NCI-H748 treated with DMSO at 0.1 percent for 48 hours (cell line): ENCODE measurements at places on chromosomes 4 and X.
A peak's percentile ranks its signal among the peaks of the same experiment; 100 is the strongest.

DNA sequence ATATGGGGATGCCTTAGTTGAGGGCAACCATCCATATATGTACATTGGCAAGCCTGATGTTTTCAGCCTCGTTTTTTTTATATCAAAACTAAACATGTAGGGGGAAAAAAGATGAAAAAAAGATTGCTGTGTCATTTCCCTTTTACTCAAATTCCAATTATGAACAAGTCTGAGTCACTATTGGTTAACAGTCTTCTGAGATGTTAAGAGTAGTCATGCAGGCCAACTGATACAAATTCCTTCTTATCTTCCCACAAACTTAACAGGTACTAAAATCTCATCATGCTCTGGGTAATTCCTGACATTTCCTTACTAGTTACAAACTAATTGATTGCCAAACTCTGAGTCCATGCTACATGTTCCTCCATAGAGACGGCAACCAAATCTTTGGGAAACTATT is 222.1 kb downstream of the FRMPD4 start:
- DNase-seq: no peak

GRCh38 chrX:125287282-125287681 is 32.4 kb upstream of the TEX13C start:
- no peak for DNase-seq

GRCh38 chr4:67430989-67431388 is 114.3 kb downstream of the CENPC start:
- DNase-seq: no peak

DNA sequence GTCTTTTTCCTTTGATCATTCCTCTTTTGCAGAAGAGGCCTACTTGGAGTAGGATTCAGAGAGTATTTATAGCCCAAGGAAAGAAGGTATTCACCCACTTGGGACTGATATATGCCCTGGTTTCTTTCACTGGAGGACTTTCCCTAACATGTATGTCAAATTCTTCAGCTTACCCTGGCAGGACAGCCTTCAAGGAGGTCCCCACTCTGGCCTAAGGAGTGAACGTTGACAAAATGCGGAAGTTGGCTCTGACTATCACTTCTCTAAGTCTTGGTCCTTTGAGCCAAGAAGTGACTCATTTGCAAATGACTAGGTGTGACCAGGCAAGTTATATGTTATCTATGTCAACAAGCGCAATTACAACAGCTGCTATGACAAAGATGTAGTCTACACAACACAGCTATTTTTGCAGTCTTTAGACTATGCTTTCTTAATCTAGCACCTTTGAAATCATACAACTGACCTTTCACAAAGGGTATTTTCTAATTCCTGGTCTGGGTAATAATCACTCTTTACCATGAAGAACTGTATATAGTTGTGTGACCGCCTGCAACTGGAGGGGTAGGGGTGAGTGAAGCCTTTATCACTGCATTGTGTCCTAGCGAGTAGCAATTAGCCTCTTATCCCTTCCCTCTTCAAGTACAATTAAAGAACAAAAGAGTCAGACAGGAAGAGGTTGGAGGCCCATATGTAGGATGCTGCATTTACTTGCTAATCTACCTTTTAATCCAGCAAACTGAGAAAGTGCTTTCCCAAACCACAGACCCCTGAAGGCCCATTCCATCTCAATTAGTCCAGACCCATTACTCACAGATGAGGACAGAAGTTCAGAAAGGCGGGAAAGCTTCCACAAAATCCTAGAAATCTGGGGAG is 50.1 kb downstream of the RASGEF1B start:
- peak; percentile 69 for DNase-seq

DNA sequence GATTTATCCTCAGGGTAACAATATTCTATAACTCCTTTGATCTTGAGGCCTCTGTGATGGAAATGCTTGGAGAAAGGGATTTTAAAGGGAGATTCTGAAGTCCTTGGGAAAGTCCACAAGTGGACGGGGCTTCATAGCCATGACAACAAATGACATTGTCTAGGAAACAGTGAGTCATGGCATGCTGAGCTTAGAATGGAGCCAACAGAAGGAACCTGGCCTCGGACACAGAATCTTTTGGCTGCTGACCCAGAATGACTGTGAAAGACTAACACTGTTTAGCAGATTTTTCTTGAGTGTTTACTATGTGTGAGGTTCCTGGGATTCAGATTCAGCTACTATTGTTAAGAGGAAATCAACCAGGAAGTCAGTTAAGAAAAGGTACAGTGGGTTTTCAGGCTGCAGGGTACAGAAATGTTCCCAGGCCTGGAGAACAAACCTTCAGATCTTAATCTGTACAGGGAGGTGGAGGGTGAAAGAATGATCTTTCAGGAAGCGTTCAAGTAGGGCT is 18.1 kb upstream of the CXCL2 start:
- no peak for DNase-seq

GRCh38 chrX:63466690-63467089 is 115.6 kb upstream of the SPIN4 start:
- DNase-seq: no peak

DNA sequence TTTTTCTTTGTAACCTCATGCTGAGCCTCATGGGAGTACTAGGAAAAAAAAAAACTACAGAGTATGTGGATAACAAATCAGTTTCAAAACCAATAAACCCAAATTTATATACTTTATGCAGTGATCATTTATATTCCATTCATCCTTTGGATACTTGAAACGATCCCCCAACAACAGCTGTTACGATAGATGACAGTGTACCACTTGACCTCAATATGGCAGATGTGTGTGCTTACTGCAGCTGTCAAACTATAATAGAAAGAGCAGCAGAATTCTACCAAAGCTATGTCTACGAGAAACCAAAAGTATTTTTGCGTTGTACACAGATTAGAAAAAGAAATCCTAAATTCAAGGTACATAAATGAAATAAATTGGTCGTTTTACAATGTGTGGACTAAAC is 337.8 kb downstream of the PDGFC start:
- DNase-seq: no peak

DNA sequence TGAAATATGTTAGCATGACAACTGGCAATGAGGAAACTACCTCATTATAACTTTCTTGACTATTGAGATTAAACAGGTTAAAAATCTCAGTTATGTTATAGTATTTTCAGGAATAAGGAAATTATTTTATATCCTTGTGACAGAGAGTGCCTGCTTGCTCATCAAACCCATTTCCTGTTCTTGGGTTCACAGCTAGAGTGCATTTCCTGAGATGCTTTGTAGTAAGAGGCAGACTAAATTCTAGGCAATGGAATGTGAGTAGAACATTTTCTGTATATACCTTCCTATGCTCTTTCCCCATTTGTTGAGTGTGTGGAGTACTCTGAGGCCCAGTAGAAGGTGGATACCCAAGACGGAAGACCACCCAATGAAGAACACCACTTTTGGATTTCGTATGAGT is 96.9 kb upstream of the CASK start:
- no peak for DNase-seq

DNA sequence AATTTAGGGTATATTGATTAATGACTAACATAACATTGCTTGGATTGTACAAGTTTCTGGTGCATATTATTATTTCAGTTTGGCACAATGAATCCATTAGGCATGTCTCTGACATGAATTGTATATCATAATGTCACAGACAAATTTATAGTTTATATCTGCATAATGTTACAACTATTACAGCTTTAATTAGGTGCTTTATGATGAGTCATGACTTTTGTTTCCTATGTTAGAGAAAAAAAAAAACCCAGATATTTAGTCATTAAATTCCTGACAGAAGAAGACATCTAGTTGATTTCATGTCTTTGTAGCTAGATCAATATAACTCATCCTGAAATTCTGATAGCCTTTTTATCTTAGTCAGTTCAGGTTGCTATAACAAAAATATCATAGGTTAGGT is 385.7 kb upstream of the EPHA5 start:
- no peak for DNase-seq

GRCh38 chr4:92433272-92433758 is 129.5 kb downstream of the GRID2 start:
- no peak for DNase-seq

DNA sequence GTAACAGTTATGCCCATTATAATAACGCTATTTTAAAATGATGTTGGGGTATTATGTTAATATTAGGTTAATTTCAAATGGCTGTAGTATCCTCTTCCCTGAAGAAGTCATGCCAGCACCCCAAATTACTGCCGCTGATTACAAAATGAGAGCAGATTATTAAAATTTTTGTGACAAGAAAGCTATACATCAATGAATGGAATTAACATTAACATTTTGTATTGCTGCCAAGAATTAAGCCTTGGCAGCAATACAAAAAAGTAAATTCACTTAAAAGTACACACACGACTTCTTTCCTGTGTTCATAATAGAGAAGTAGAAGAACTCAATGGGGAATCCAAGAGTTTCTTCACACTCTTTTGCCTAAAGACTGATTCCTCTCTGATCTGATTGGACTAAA is 482.8 kb downstream of the STIM2 start:
- DNase-seq: no peak

DNA sequence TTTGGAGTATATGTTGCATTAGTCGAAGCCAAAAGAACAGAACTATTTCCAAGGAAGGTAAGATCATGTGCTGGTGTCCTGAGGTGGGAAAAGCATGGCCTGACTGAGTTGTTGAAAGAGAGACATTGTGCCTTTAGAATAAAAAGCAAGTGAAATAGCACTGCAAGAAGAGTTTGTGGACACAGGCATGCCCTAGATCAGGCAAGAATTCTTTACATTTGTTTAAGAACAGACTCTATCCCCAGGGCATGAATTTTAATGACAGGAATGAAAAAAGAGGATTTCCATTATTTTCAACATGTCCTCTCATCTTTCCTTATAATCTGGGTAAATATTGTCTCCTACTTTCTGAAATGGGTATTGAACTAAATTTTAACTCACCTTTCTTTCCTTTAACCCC is 516.2 kb upstream of the GALNT7 start:
- no peak for DNase-seq

DNA sequence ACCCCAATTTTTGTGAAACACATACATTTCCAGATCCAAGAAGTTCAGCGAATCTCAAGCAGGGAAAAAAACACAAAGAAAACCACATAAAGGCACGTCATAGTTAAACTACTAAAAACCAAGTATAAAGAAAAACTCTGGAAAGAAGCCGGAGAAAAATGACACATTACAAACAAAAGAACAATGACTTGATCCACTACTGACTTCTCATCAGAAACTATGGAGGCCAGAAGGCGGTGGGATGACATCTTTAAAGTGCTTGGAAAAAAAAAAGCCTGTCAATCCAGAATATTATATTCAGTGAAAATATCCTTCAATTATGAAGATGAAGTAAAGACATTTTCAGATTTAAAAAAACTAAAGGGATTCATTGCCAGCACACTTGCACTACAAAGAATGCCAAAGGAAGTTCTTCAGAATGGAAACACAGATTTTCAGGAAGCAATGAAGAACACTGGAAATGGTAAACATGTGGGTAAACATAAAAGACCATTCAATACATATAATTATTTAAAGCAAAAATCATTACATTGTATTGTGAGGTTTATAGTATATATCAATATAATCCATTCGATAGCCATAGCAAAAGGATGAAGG is 32.6 kb upstream of the PPP2R2C start:
- no peak for DNase-seq

DNA sequence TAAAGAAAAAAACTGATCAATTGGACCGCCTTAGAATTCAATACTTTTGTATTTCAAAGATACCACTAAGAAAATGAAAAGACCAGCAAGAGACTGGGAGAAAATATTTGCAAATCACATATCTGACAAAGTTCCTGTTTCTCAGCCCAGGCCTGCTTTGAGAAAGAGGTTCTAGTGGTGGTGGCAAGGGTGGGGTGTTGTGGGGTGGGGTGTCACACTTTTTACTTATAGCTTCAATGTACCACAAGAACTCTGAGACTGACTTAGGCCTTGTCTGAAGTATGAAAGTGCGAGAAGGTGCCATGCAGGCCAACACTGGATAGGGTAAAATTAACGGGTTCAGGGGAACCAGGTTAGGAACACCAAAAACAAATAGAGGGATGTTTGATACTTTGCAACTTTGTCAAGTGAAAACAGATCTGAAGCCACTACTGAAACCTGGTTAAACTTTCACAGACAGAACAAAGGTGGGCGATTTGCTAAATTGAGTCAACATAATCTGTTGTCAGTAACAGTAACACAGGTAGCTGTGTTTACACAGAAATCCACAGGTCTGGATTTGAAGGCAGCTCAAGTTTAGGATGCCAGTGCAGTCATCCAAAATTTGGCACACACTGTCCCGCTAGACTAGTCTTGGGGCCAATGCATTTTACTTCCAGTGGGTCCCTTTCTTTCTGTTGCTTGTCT is 88.8 kb downstream of the DGKK start:
- no peak for DNase-seq

- no peak for DNase-seq
Measured at GRCh38 chr4:163565226-163566135, 71.0 kb downstream of the TMA16 start.

DNA sequence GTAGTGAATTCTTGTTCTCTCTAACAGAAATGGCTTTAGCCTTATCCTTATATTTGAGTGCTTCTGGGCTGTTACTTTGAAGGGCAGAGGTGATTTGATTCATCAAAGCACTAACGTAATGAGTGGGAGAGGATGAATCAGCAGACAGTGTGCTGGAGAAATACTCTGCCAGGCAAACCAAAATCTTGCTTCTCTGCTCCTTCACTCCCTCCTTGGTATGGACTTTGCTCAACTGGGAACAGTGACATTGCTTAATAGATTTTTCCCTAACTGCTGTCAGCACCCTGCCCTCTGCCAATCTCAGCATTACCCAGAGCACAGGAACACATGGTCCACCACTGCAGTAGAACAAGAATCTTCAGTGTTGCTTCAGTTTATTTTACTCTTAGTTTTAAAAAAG is 56.0 kb downstream of the PDLIM5 start:
- no peak for DNase-seq

DNA sequence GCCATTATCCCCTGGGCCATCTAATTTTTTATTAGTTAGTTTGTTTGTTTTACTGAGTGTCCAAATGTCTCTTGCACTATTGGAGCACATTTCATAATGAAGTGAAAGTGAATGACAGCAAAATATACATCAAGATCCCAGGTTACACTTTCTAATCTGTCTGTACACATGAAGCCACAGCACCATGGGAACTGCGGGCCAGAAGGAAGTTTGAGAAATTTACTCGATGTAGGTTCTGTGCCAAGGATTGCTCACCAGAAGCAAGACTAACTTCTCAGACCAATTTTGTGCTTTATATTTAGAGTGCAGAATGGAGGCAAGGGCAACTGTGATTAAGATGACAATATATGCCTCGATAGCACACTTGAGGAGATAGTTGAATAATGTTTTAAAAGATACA is 258.0 kb downstream of the COL25A1 start:
- no peak for DNase-seq
